ENCODE measurements at places on chromosomes 5 and 9.

GRCh38 chr5:169114466-169115065 lies 186.4 kb downstream of the SLIT3 start:
- no peak for DNase-seq

- DNase-seq = no peak
Observed at GRCh38 chr9:75798505-75798904, 92.0 kb upstream of the PCSK5 start.

DNA sequence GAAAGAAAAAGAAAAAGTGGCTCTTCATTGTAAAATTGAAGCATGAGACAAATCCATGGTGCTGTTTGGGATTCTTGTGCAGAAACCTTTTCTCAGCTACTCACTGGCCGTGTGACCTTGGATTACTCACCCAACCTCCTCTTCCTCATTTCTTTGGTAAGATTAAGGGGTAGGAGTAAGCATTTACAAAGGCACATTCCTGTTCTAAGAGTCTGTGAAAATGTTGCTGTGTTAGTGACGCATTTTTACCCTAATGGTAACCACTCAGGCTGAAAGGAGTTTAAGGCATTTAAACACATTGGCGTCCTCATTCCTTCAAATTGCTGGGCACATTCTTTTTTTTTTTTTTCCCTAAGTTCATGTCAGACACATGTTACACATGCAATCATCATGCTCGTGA lies 4.3 kb downstream of the RAI14 start:
- no peak for DNase-seq

DNA sequence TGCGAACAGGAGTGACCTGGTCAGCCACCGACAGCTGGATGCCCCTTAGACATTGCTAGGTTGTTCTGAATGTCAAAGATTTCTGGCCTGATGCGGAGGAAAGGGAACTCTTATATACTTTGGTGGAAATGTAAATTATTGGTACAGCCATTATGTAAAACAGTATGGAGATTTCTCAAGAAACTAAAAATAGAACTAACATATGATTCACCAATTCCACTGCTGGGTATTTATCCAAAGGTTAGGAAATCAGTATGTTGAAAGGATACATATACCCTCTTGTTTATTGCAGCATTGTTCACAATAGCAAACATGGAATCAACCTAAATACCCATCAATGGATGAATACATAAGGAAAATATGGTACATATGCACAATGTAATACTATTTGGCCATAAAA lies 31.8 kb downstream of the DMRT3 start:
- DNase-seq = no peak

- DNase-seq = no peak
Observed at GRCh38 chr5:8376478-8376877, 507.5 kb downstream of the MTRR start.
